Stimulated activated CD8-positive, alpha-beta memory T cell treated with anti-CD3 and anti-CD28 coated beads, Interleukin-4, amount 100 ng/mL, for 1 hour (primary cell): ENCODE measurements at places on chromosomes 6 and 20.

- no peak for DNase-seq
These were observed 38.7 kb upstream of the THEMIS start for GRCh38 chr6:127939442-127940066.

DNA sequence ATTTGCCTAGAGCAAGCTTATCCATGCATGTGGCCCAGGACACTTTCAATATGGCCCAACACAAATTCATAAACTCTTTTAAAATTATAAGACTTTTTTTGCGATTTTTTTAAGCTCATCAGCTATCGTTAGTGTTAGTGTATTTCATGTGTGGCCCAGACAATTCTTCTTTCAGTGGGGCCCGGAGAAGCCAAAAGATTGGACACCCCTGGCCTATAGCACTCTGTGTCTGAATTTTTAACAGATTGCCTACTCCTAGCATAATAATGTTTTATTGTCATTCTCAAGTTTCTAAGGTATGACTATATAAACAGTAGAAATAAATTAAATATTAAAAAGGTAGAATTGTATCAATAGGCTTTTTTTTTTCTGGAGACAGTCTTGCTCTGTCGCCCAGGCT is 48.6 kb upstream of the LOC128125822 start:
- no peak for DNase-seq

- no peak for DNase-seq
These were observed 99.4 kb upstream of the RAB32 start for GRCh38 chr6:146444189-146444588.

DNA sequence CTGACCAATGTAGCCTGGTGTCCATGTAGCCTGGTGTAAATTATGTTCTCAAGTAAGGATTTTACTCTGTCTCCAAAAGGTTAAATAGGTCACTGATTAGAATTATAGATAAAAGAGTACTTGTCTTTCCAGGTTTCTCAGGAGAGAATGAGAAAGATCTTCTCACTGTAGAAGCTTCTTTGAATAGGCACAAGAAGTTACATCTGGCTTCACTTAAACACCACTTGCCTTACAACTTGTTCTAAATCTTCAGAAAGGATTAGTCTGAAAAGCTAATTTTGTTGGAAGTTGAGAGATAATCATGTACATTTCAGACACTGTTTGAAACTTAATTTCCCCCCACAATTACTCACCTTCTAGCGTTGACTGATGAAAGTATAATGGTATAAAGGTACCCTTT is 275.3 kb downstream of the FARS2 start:
- no peak for DNase-seq

- no peak for DNase-seq
These were observed 44.2 kb upstream of the TNFRSF21 start for GRCh38 chr6:47353871-47354270.

DNA sequence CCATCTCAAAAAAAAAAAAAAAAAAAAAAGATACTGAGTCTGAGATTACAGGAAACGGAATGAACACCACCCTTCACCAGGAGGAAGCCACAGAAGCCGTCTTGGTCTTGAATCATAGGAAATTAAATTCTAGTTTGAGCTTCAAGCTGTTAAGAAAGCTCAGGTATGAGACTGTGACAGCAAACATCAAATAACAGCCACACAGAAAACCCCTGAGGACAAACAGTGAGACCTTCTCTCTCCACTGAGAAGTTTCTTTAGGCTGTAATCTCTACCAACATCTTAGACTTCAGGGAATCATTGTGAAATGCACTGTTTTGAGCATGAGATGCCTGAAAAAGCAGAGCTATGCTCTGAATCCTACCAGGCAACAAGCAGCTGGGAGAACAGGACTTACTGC is 30.8 kb downstream of the PDE10A start:
- DNase-seq, result no peak

DNA sequence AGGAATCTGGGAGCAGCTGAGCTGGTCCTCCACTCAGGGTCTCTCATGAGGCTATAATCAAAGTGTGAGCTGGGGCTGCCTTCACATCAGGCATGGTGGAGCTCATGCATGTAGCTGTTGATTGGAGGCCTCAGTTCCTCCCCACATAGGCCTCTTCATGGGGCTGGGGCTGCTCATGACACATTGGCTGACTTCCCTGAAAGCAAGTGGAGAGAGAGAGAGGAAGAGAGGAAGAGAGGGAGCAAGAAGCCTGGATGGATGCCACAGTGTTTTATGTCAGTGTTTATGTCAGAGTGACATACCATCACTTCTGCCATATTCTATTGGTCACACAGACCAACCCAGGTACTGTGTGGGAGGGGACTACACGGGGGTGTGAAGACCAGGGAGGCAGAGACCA is 43.8 kb downstream of the EYA2 start:
- no peak for DNase-seq

DNA sequence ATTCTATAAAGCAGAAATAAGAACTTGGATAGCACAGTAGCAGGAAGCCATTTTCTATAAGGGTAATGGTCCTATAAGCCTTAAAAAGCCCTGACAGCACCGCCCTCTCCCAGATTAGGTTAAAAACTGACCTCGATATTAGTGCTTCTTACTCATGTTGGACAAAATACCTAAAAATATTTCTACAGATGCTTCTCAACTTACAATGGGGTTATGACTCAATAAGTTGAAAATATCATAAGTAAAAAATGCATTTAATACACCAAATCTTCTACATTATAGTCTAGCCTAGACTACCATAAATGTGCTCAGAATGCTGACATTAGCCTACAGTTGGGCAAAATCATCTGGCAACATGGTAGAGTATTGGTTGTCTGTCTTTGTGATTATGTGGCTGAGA is 70.3 kb downstream of the SESN1 start:
- no peak for DNase-seq

GRCh38 chr6:129860908-129861665 is at the start of gene TMEM244:
Gene TMEM244 (minus strand): TSS chr6:129861315. CDS start chr6:129861188, 127 bp downstream.
- DNase-seq, result no peak

DNA sequence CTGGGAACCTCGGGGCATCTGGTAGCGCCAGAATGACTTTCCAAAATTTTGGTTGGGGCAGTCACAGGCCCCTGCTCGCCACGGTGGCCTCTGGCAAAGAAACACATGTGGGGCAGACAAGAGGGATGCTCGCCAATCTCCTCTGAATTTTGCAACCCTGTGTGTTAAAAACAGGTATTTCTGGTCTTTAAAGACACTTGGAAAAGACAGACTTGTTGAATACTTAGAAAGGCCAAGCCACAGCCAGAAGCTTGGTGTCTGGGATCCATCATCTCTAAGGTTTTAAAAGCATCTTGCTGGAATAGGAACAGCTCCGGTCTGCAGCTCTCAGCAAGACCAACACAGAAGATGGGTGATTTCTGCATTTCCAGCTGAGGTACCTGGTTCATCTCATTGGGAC is 31.2 kb downstream of the HLA-E start:
- no peak for DNase-seq

DNA sequence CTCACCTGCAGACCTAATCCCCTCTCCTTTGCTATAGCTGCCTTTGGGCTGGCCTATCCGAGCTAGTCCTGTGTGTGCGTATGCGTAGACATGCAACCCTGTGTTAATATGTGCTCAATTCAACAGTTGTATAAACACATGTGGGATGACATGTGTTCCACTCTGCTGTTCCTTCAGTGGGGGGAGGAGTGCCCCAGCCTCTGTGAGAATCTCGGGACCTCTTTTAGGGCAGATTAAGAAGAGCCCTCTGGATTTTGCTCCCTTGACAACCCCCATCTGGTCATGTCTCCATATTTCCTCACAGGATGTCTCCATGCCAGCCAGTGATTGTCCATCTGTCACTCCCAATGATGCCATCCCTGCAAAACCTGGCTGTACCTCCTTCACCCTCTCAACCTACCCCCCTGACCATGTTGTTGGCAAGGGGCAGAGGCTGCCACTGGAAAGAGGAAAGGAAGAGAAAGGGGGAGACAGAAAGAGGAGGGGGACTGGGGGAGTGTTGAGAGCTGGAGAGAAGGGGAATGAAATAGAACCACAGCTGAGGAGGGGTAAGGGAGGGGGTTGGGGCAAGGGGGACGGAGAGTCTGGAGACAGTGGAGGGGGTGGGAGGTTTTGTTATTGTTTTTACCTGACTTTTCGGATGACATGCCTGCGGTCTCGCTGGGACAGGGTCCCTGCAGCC is 417 bp downstream of the PRRT1 start:
- no peak for DNase-seq

- DNase-seq, result no peak
These were observed 55.9 kb downstream of the PRKN start for GRCh38 chr6:162671580-162672165.

DNA sequence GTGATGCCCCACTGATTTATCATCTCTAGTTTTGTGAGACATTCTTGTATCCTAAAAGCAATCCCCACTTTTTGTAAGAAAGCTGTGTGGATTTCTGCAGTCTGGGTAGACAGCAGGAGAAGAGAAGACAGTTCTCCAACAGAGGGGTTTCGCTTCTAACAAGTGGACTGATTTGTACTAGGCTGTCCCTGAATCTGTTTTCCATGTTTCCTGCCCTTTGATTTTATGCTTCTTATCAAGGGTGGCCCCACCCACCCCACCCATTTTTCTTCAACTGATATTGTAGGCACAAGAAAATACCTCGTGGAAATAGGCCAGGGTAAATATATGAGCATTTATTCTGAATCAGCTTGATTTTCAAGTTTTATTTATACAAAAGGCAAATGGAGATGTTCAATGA is 25.7 kb upstream of the JAG1 start:
- DNase-seq, result no peak

DNA sequence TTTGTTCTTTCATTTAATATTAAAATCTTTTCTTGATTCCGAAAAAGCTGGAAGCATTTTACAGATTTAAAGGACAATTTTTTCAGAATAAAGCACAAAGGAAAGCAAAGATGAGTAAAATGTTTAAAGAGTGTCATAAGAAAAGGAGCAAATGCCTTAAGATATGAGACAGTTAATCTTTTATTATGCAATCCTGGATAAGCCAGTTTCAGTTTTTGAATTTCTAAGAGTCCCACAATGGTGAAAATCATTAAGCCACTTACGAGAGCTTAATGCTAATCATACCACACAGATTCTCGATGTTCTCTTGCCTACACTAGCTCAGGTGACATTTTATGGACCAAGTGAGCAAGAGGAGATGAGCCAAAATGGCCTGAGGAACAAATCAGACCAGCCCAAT is 103.7 kb upstream of the RNF217 start:
- no peak for DNase-seq

DNA sequence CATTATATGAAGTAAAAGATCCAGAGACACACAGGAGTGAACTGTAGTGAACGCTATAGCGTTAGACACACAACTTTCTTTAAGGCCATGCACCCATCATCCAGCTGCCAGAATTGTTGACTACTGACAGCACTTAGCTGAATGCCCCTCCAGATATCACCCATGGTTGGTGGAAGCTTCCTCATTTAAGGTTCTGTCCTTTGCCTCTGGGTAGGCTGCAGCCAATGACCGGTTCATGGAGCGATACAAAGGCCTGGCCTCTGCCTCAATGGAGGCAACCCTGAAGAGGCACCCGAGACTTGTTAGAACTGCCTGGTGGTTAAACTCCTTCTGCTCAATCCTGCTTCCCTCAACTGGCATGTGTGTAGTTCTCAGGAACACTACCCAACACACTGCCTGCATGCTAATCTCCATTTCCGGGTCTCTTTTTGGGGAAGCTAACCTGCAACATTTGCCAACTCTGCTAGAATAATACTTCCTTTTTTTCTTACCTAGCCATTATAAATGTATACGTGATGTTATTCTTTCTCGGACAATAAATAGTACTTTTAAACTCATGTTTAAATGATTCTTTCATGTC is 49.8 kb upstream of the THEMIS start:
- DNase-seq, result no peak

- no peak for DNase-seq
These were observed 163.2 kb downstream of the PDE7B start for GRCh38 chr6:136014454-136015437.

DNA sequence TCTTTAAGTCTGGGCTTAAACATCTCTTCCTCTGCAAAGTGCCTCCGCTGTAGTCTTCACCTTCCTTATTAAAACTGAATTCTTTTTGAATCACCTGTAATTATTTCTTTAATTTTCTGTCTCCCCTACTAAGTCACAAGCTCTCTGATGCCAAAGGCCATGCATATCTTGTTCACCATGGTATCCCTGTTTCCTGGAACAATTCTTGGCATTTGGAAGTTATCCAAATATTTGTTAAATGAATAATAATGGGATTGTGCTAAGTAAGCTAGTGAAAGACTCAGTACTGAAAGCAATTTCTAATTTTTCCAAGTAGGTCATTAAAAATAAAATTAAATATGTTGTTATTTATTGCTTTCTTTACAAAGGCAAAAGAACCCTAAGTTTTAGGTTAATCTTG is 12.2 kb downstream of the SNAP91 start:
- no peak for DNase-seq

- DNase-seq, result no peak
These were observed 57.7 kb upstream of the FERMT1 start for GRCh38 chr20:6180531-6180930.

DNA sequence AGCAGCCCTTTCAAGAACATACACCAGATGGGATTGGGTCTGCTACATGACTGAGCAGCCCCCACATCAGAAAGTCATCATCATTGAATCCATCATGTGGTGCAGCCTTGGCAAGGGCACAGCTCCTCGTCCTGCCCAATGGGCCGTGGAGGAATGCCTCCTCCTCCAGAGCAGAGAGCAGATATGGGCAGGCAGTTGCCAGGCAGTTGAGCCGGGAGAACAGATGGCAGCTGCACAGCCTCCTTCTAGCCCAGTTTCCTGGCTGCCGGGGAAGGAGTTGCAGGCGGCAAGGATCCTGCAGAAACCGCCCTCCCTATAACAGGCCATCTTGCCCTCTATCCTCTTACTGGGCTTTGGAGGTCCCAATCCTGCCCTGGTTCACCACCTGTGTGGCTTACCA is 11.9 kb upstream of the ZFAND3 start:
- no peak for DNase-seq

GRCh38 chr20:45269056-45269455 is 14.7 kb upstream of the SLPI start:
- no peak for DNase-seq

DNA sequence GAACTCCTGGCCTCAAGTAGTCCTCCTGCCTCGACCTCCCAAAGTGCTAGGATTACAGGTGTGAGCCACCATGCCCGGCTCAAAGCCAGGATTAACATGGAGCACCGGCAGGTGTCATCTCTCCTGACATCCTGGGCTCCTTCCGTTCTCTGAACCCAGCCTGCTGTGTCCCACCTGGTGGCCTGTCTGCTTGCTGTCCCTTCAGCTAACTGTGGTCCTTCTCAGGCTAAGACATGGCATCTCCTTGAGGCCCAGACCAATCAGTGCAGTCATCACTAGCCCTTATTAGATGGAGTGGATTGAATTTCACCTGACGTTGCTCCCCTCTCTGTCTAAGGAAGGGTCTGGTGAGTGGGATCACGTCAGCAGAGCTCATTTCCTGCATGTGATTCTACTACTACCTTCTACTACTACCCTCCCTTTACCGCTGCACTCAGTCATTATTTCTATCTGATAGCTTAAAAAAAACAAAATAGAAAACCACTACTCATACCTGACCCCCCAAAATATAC is 28.0 kb upstream of the SYNJ2 start:
- no peak for DNase-seq
